ENCODE measurements at places on chromosomes 16 and 17. TPM values are rescaled to one million over a fixed set of nuclear protein-coding genes. Genes with fewer than 3 reads are reported as not detected.

ADAP2 gene
- 1.1 TPM for total RNA-seq

SALL1 gene
- total RNA-seq, result not detected

HCRT gene
- total RNA-seq, result not detected

SCGB1C2 gene
- total RNA-seq, result not detected

GAST gene
- not detected for total RNA-seq

TEX14 gene
- total RNA-seq, result 0.66 TPM

TEPSIN gene
- total RNA-seq, result 74.4 TPM

EPN3 gene
- not detected for total RNA-seq

KRTAP1-5 gene
- total RNA-seq, result not detected

ADAM11 gene
- 0.47 TPM for total RNA-seq

QPRT gene
- 0.19 TPM for total RNA-seq

P4HB gene
- 223 TPM for total RNA-seq

CCL1 gene
- total RNA-seq, result not detected

KARS1 gene
- total RNA-seq, result 151 TPM

TMEM220 gene
- total RNA-seq, result 2.9 TPM

RRAD gene
- 0.28 TPM for total RNA-seq

TLCD1 gene
- 0.39 TPM for total RNA-seq

TMEM92 gene
- total RNA-seq, result not detected

TPSAB1 gene
- 0.22 TPM for total RNA-seq

SPATA33 gene
- 7.1 TPM for total RNA-seq

PHOSPHO1 gene
- total RNA-seq, result not detected

CIAO2B gene
- total RNA-seq, result 70.4 TPM

RILP gene
- total RNA-seq, result 1.5 TPM

SLC38A8 gene
- total RNA-seq, result not detected
